ENCODE measurements at places on chromosomes 11 and 22. TPM values are rescaled to one million over a fixed set of nuclear protein-coding genes. Genes with fewer than 3 reads are reported as not detected.

DNA sequence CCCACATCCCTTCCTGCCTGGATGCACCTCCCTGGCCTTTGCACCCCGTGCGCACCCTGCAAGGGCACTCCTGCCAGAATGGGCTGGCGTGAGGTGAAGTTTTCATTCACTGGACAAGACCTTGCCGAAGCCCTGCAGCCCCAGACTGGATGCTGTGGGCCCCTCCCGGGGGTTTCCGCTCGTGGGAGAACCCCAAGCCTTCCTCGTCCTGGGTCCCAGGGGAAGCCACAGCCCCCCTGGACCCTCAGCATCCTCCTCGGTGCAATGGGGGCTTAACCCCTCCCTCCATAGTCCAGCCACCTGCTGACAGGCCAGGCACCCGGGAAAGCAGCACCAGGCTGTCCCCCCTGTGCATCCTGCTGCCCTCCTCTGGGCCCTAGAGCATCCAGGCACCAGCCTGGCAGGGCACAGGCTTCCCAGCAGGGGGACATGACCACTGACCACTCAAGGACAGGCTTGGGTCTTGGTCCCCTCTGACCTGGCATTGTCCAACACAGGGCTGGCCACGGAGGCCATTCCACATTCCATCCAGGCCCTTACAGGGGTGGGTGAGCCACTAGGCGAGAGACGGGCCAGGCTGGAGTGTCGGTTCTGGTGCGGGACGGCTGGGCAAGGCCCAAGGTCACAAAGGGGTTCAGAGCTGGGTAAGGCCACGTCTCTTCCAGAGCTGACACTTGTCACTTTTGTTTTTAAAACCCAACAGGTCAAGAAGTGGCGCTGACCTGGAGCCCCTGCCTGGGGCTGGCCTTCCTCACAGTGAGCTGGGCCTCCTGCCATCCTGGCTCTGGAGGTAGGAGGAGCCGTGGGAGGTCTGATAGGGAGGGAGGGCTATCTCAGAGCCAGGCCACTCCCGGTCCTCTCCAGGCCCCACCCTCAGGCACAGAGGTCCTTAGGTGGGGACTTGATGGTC is 41.5 kb upstream of the PPARA start:
- H3K36me3 ChIP-seq: peaks cover 10% of the 10 kb centered on the region
- no peak overlapping the region for H3K4me3 ChIP-seq
- no peak overlapping the region for H3K27ac ChIP-seq
- H3K4me1 ChIP-seq: no peaks in the 10 kb centered on the region
- no peaks in the 10 kb centered on the region for H3K27me3 ChIP-seq
- no peak for DNase-seq

GRCh38 chr22:28179392-28179791 is 260.3 kb upstream of the PITPNB start:
- DNase-seq: no peak
- H3K4me3 ChIP-seq: no peak overlapping the region
- no peaks in the 10 kb centered on the region for H3K36me3 ChIP-seq
- no peak overlapping the region for H3K27ac ChIP-seq
- H3K4me1 ChIP-seq: no peaks in the 10 kb centered on the region

GRCh38 chr11:111045407-111045803 is 200.1 kb upstream of the POU2AF2 start:
- no peak for DNase-seq
- no peak overlapping the region for H3K4me3 ChIP-seq
- H3K27ac ChIP-seq: no peak overlapping the region

GRCh38 chr11:88420165-88420791 is 82.7 kb upstream of the CTSC start:
- DNase-seq: no peak
- H3K4me3 ChIP-seq: no peak overlapping the region
- no peaks in the 10 kb centered on the region for H3K27me3 ChIP-seq
- H3K36me3 ChIP-seq: no peaks in the 10 kb centered on the region

The OR9Q1 gene
- total RNA-seq: not detected

GRCh38 chr11:32849761-32850160 is 20.0 kb downstream of the PRRG4 start:
- DNase-seq: no peak
- H3K36me3 ChIP-seq: no peaks in the 10 kb centered on the region
- H3K4me3 ChIP-seq: no peak overlapping the region
- H3K27ac ChIP-seq: no peak overlapping the region
- no peaks in the 10 kb centered on the region for H3K27me3 ChIP-seq

The SGSM1 gene
- 1.3 TPM for total RNA-seq
